ENCODE measurements at places on chromosomes 12 and 14.
A peak's percentile ranks its signal among the peaks of the same experiment; 100 is the strongest.

GRCh38 chr14:77119851-77120250, 21.7 kb downstream of the ZDHHC22 start:
- no peak for DNase-seq

DNA sequence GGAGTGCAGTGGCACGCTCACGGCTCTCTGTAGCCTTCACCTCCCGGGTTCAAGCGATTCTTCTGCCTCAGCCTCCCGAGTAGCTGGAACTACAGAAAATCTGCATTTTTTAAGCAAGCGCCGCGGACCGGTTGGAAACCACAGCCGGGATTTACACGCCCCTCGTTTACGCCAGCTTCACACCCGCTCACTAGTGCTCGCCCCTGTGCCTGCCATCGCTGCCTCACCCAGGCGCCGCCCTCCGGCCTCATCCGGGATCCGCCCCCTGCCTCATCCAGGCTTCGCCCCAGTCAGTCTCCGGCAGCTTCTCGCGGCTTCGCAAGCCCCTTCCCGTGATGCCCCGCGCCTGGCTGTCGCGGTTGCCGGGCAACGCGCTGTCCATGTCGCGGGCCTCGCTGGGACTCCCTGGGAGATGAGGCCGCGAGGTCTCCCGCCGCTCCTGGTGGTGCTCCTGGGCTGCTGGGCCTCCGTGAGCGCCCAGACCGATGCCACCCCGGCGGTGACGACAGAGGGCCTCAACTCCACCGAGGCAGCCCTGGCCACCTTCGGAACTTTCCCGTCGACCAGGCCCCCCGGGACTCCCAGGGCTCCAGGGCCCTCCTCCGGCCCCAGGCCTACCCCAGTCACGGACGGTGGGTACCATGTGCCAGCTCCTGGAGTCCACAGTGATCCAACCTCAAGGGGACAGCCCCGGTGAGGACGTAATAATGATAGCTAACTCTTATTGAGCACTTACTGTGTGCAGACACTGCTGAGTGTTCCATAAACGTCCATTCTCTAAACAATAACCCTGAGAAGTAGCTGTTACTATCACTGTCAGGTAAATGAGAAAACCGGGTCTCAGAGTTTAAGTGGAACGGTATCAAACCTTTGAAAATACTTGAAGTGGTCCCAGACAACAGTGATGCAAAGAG, at the start of gene TCTN1:
Gene TCTN1, plus strand, starts transcription at position 359 of the 914 bp plus-strand sequence. Its CDS starts 54 bp downstream, at position 413.
- peak; percentile 99 for DNase-seq

- DNase-seq = no peak
Measured at GRCh38 chr12:133010657-133011297, 24.6 kb downstream of the ZNF26 start.

DNA sequence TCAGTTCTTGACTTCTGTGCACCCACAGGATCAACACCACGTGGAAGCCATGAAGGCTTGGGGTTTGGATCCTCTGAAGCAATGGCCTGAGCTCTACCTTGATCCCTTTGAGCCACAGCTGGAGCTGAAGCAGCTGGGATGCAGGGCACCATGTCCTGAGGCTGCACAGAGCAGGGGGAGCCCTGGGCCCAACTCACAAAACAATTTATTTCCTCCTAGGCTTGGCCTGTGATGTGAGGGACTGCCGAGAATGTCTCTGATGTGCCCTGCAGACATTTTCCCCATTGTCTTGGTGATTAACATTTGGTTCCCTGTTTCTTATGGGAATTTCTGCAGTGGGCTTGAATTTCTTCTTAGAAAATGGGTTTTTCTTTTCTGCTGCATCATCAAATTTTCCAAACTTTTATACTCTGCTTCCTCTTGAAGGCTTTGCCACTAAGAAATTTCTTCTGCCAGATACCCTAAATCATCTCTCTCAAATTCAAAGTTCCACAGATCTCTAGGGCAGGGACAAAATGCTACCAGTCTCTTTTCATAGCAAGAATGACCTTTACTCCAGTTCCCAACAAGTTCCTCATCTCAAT, 288.2 kb downstream of the CCDC59 start:
- DNase-seq = no peak

GRCh38 chr14:69004731-69005431, 25.8 kb upstream of the ACTN1 start:
- DNase-seq = no peak

DNA sequence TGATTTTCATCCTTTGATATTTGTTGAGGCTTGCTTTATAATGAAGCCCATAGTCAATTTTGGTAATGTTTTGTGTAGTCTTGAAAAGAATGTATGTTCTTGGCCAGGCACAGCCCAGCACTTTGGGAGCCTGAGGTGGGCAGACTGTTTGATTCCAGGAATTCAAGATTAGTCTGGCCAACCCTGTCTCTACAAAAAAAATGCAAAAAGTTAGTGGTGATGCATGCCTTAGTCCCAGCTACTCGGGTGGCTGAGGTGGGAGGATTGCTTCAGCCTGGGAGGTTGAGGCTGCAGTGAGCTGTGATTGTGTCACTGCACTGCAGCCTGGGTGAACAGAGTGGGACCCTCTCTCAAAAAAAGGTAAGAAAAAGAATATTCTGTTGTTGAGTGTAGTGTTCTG, 10.8 kb downstream of the ETNK1 start:
- DNase-seq = no peak

DNA sequence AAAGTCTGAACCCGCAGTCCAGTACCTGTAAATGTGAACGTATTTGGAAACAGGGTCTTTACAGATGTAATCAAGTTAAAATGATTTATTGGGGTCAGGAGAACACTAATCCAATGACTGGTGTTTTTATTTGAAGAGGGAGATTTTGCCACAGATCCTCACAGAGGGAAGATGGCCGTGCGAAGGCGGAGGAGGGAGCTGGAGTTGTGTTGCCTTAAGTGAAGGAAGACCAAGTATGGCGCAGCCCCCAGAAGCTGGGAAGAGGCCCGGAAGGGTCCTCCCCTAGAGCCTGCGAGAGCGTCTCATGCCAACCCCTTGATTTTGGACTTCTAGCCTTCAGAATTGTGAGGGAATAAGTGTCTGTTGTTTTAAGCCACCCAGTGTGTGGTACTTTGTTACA, 102.8 kb upstream of the NUDT4 start:
- no peak for DNase-seq

DNA sequence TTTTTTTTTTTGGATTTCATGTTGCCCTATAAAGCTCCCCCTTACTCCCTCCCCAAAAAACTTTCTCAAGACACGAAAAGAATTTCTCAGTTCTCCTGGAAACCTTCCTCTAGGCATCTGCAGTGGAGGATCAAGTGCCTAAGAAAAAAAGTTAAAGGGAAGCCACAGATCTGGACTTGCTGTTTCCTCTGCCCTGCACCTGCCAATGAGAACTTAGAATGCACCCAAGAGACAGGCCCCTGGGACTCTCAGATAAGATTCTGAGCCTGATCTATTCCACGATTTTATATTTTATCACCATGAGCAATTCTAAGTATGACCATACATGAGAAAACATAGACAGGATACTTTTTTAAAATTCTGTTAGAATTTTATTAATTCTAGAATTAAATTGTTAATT, 728.9 kb downstream of the BCL11B start:
- no peak for DNase-seq

DNA sequence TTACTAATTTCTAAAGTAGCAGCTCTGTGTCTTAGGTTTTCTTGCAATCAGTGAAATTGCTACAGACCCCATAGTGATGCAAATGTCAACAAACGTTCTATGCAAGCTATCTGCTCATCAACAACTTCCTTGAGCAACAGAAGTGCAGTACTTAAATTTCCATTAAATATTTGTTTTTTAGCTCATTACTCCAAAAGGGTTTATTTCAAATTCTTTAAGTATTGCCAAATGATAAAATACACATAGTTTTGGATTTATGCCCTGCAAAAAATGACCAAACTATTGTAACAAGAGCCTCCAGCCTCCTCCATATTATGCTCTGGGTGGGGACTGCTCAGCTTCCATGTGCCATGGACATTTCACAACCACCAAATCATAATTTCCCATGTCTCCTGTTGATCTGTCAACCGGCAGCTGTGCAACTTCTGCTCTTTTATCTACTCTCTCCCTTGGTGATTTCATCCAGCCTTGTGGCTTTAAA, 4.4 kb downstream of the BDKRB1 start:
- no peak for DNase-seq

GRCh38 chr12:88185279-88185678, 43.2 kb downstream of the TMTC3 start:
- no peak for DNase-seq
